ENCODE measurements at places on chromosomes 2 and 18.

- no peak for DNase-seq
Measured at GRCh38 chr2:119371111-119371510, 4.3 kb downstream of the DBI start.

DNA sequence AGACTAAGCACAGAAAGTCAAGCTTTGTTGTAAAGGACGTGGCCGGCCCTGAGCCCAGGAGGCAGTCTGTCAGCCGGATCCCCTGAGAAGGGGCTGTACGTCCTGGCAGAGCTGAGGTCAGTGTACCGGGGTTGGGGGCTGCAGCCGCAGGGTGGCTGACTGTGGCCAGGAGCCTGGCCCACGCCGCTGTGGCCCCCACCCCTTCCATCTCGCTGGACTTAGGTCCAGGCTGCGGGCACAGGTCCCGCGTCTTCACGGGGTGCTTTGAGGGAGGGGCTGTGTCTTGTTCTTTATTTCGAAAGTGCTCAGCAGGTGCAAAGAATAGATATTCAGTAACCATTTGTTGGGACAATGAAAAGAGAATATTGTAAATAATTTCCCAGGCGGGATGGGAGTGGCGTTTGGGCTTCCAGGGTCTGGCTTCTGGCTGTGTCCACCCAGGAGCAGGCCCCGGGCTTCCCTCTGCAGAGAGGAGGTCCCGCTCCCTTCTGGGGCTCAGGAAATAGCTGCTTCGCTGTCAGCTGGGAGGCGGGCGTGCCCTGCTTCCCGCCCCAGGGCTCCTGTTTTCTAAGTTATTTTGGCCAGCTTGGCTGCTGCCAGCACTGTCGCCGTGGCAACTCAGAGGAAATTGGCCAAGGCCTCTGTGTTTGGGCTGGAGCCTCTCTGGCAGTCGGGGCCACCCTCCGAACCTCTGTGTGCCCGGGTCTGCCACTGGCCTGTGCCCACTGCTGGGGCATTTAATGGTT, 7.4 kb downstream of the NFATC1 start:
- DNase-seq = peak; percentile 55

DNA sequence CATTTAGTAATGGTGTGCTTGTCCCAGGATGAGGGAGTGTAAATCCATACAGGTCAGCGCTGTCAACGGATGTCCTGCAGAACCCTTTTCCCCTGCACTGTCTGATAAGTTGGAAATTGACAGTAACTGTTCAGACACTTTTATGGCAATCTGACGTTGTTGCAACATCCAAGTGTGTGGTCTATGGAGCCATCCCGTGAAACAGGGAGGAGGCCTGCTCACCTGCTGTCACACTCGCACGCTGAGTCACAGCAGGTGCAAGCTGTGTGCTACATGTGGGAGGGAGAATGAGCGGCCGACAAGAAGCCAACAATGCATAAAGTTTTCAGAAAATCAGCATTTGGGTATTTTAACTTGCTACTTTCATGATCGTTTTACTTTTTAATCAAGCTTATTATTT, 43.7 kb upstream of the RMDN2 start:
- DNase-seq = no peak

GRCh38 chr2:185643434-185643833, 95.2 kb upstream of the FSIP2 start:
- no peak for DNase-seq

GRCh38 chr2:204240961-204241360, 304.3 kb upstream of the PARD3B start:
- DNase-seq = no peak

DNA sequence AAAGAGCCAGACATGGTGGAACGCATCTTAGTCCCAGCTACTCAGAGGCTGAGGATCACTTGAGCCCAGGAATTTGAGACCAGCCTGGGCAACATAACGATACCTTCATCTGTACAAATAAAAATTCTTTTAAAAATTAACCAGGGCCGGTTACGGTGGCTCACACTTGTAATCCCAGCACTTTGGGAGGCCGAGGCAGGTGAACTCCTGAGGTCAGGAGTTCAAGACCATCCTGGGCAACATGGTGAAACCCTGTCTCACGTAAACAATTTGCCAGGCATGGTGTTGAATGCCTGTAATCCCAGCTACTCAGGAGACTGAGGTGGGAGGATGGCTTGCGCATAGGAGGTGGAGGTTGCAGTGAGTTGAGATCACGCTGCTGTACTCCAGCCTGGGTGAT, 25.8 kb upstream of the KCNG3 start:
- DNase-seq = no peak

GRCh38 chr18:3103576-3103975, 90.6 kb upstream of the LPIN2 start:
- no peak for DNase-seq

GRCh38 chr2:23525137-23525765, 140.3 kb downstream of the KLHL29 start:
- DNase-seq = no peak

- no peak for DNase-seq
Measured at GRCh38 chr2:45184606-45185005, 175.4 kb upstream of the SIX2 start.

DNA sequence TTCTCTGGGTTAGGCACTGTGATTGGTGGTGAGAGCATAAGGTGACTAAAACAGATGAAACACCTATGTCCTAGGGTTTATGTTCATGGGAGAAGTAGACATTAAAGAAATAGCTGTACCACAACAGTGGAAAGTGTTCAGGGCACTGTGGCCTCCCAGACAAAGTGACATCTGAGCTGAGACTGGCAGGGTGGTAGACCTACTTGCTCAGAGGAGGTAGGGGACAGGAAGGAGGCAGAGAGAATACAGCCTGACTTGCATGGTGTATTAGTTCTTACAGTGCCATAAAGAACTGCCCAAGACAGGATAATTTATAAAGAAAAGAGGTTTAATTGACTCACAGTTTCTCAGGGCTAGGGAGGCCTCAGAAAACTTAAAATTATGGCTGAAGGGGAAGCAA, 82.6 kb downstream of the MAPRE2 start:
- DNase-seq = no peak

GRCh38 chr2:219530048-219530963, 13.3 kb downstream of the CHPF start:
- DNase-seq = peak; percentile 89

All from activated T-cell treated with anti-CD3 and anti-CD28 coated beads, Interleukin-2, amount 50 U/mL, for 1 hour (primary cell).